ENCODE measurements at places on chromosomes 2 and 18.

DNA sequence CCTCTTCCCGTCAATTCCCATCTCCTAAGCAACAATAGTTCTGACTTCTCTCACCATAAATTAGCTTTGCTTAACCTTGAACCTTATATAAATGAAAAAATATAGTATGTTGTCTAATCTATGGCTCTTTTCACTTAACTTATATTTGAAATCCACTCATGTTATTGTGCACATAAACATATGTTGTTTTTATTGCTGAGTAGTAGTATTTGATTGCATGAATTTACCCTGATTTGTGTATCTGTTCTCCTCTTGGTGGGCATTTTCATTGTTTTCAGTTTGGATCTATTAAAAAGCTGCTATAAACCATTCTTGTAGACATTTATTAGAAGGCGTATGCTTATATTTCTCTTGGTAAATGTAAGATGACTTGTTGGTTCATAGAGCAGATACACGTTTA, 874.3 kb upstream of the ZEB2 start:
- no peak for DNase-seq

DNA sequence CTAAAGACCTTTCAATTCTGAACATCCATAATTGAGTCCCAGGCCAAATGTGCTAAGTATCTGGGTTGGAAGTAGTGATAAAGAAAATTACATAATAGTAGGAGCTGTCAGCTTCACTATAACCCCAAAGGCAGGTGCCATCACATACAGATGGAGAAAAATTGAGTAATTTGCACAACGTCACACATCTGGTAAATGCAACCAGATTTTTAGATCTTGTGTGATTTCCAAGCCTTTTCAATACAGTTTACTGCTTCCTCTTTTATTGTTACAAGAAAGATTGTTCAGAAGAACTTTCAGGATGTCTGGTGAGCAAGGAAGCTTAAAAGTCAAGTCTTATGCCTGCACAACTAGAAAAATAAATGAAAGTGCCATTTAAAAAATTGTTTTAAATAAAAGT, 62.3 kb downstream of the UBE2E3 start:
- no peak for DNase-seq

DNA sequence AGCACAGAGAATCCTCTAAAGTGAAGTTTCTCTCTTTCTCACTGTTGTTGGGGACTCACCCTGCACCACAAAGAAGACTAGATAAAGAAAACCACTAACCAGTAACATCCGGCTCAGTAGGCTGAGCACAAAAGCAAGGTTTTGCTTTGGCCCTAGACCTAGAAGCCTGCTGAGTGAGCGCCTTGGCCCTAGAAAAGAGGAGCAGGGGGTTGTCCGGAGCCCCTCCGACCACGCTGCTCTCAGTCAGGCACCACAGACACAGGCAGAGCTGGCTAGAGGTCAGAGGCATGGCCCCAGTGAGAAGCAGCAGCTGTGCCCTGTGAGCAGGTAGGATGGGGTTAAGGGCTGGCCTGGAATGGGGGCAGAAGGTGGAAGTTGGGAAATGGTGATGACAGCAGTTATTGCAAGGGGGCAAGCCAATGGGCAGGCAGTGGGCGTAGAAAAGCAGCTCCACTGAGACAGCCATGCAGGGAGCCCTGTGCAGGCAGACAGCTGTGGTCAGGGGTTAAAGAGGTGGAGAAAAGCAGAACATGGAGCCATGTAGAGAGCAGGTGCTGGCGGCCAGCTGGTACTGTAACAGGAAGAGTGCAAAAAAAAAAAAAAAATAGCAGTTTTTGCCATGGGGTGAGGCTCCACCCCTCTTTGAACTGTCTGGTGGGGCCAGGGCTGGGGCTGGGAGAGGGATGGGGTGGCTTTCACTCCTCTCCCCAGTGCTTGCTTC, 36.9 kb upstream of the SLC14A1 start:
- no peak for DNase-seq

GRCh38 chr2:149000158-149000938, 38.2 kb upstream of the LYPD6B start:
- no peak for DNase-seq

DNA sequence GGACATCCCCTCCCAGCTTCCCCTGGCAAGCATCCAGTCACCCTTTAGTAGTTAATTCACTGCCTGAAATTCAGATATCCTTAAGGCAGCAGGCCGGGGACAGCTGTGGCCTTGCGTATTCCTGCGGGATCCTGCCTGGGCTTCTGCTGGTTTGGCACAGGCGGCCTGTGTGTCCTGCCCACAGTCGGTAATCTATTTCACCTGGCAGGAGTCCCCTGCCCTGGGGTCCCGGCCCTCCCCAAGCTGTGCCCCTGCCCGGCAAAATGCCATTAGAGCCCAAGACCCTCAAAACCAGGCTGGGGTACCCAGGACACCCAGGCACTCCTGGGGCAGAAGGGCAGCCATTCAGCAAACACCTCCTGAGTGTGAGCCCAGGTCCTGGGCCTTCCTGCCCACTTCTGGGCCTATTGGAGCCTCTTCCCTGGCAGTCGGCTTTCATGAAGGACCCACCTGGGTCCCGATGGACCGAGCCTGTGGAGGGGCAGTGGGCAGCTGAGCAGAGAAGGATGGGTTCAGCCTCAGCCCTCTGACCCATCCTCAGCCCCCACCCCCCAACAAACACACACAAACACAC, 11.6 kb downstream of the CROCC2 start:
- no peak for DNase-seq

GRCh38 chr2:233451950-233452349, 97.7 kb downstream of the DGKD start:
- DNase-seq, result no peak

DNA sequence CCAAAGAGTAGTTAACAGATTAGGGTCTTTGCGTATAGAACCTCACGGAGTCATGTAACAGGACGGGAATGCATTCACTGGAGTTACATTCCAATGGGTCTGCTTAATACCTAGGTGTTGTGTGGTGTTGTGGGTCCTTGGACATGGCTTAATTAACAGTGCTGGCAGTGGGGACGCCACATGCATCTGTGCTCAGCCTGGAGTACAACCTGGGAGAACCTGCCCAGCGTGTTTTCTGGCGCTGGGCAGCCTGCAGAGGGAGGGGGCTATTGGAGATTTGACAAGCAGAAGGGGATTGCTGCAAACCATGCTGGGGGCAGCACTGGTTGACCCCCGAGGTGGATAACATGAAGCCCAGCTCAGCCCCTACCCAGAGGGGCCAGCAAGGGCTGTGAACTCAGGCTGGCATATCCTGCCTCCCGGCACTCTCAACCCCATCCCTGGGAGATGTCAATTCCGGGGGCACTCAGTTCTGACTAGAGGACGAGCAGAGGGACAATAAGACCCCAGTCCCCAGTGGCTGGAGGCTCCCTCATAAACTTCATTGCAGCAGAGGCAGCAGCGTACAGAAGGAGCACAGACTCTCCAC, 29.3 kb upstream of the COPS8 start:
- DNase-seq, result no peak

DNA sequence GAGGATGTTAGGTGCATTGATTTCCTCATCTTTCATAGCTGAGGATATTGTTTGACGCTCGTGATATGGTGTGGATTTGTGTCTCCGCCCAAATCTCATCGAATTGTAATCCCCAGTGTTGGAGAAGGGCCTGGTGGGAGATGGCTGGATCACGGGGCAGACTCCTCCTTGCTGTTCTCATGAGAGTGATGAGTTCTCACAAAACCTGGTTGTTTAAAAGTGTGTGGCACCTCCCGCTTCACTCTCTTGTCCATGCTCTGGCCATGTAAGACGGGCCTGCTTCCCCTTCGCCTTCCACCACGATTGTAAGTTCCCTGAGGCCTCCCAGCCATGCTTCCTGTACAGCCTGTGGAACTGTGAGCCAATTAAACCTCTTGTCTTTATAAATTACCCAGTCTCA, 28.4 kb upstream of the GPC1 start:
- DNase-seq, result no peak

Data from stimulated activated CD4-positive, alpha-beta T cell treated with anti-CD3 and anti-CD28 coated beads, TNF-alpha, amount 100 ng/mL, for 1 hour (primary cell).